ENCODE measurements at places on chromosomes 4 and X.

DNA sequence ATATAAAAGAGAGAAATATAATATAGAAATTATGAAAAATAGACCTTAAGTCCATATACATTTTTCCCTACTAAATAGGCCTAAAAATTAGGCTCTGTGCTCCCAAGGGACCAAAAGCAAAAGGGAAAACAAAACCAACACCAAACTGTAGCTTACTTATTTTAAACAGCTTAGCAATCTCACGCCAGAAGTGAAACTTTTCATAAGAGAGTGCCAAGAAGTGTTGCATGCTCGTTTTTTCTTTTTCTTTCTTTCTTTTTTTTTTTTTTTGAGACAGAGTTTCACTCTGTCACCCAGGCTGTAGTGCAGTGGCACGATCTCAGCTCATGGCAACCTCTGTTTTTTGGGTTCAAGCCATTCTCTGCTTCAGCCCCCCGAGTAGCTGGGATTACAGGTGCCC is 250.4 kb downstream of the TMA16 start:
- DNase-seq, result no peak

DNA sequence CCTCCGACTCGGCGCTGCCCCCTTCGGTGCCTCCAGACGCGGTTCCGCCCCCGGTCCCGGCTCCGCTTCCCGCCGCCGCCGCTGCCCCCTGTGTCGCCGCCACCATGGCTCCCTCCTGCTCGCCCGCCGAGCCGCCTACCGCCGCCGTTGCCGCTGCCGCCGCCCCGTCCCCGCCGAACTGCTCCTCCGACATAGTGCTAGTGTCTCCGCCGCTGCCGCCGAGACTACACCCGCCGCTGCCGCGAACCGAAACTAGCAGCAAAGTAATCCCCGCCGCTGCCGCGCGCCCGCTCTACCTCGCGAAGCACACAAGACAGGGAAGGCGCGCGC is 340 bp downstream of the HNRNPD start:
- DNase-seq, result no peak

GRCh38 chrX:154002215-154002719 is 17.4 kb downstream of the IRAK1 start:
- DNase-seq, result peak; percentile 75

- no peak for DNase-seq
Measured at GRCh38 chr4:114997576-114998247, 115.7 kb downstream of the NDST4 start.

DNA sequence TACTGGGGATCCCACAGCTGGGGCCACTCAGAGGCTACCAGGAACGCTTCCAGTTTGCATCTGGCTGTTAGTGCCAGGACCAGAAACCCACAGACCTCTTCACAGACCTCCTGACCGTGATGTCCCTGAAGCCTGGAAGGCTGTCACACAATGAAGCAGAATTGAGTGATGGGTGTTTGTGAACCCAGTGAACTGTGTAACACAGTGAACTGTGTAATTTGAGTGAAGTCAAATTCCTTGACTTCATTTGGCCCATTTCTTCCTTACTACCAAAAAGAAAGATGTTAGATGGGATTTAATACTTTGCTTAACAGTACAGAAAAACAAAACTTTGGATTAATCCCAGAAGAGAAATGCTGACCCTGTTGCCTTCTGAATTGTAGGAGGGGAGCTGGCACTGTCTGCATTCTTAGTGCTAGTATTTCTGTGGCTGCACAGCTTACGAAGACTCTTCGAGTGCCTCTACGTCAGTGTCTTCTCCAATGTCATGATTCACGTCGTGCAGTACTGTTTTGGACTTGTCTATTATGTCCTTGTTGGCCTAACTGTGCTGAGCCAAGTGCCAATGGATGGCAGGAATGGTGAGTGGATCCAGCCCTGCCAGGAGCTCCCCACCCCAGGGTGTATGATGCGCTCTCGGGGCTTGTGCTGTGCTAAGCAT is 17.8 kb downstream of the SRD5A3 start:
- no peak for DNase-seq

DNA sequence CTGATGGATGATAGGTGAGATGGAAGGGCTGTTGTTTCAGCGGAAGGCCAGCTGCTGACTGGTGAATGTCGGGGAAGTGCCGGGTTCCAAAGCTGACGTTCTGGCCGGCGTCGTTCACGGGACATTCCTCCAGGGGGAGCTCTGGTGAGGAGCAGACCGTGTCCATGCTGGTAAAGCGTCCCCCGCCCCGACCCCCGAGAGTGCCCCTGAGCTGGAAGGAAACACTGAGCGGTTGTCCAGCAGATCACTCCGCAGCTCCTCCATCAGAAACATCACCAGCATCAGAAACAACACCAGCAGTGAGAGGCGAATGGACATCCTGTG is 18.6 kb upstream of the ADRA2C start:
- DNase-seq, result no peak

DNA sequence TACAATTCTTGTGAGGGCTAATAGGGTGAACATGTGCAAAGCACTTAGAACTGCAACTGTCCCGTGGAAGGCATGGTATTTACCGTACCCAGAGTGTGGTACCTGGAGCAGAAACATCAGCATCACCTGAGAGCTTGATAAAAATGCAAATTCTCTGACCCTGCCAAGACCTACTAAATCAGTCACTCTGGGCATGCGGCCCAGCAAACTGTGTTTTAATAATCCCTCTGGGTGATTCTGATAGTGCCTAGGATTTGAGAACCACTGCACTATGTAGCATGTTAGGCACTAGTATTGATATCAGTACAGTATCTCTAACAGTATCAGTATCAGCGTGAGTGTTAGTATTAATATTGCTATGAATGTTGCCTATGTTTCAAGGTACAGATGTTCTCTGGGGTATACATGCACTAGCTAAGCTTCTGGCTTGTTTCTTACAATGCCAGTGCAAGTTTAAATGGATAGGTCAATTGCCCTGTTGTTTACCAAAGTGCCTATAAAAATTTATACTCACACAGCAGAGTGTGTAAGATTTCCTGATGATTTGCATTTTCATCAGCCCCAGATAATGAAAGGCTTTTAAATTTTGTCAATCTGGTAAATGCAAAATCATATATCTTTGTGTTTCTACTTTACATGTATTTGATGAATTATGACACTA is 354.0 kb downstream of the HS3ST1 start:
- DNase-seq, result no peak

DNA sequence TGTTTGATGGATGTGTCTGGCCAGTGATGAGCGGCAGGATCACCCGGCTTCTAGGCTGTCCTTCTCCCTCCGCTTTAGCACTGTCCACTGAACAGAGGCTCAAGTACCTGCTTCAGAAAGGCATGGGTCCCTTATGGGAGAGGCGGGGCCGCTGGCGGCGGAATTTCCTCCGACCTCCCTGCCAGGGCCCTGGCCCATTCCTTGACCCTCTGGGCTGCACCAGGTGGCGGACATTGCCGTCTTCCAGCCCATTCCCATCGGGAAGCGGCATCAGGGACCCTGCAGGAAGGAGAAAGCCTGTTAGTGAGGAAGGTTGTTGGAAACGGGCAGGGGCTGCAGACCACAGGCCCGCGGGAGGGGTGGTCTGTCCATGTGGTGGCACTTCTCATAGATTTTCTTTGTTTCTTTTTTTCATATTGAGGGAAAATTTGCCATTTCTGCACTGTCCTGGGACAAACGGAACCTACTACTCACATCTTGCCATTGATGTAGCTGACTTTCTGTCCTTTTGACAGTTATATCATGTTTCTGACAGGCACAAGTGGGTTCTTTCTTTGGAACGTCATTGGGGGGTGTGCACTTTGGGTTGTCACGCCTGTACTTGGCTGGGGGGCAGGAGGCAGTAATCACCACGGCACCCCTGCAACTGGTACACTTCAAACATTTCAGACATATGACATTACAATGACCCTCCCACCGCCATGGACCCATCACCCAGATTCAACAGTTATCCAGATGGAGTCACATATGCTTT is 6.1 kb downstream of the APLN start:
- DNase-seq, result no peak

DNA sequence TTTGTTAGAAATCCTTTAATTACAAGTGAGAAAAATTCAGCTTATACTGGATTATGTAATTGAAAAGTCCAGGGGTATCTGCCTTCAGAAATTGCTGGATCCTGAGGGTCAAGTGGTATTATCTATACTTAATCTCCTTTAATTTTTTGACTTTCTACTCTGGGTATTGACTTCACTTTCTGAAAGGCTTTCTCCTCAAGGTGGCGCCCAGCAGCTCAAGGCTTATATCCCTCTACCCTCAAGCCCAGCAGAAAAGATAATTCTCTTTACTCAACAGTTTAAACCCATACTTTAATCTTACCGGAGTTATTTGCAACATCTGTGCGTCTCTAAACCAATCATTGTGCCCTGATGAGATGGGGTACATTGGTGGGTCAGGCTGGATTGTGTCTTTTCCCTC is 129.5 kb downstream of the LARP7 start:
- no peak for DNase-seq
